ENCODE measurements at places on chromosomes 6 and 20.

GRCh38 chr6:14001329-14002012, 76.7 kb downstream of the RNF182 start:
- DNase-seq, result no peak

GRCh38 chr6:113873043-113873667, 16.0 kb downstream of the MARCKS start:
- DNase-seq, result peak; percentile 25

GRCh38 chr20:25356271-25356933, 34.2 kb downstream of the ABHD12 start:
- DNase-seq, result no peak

DNA sequence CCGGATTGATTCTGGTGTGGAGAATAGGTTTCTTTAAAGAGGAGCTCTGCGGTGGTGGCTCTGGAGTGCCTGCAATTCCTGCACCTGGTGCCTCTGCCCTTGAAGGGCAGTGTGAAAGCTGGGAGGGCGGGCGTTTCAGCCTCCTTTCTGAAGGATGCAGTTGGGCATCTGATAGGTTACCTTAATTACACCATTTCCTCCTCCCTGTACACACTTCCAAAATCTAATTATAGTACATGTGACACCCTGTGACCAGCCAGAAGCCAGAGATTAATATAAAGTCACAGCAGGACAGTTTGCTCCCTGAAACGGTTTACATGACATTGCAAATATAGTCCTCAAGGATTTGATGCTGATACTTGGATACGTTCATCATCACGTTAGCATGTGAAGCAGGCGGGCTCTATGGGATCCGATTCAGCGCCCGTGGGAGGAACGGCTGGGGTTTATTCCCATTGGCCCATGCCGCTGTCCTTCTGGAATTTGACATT, 548.2 kb downstream of the QKI start:
- no peak for DNase-seq

DNA sequence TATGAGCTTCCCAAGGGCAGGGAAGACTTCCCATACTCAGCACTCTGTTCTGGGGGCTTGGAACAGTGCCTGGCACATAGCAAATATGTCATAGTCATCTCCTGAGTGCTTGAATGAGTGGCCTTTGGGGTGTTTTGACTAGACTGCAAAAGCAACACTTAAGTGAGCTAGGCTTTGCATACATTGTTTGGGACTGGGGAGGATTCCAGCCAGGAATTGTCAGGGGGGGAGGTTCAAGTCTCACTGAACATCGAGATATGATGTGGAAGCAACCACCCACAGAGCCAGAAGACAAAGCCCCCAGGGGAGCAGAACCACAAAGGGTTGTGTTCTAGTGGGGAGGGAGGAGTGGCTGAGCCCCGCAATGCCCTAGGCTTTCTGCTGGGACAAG, 98.4 kb downstream of the SYCP2 start:
- DNase-seq, result no peak

GRCh38 chr6:159807150-159807858, 7.2 kb downstream of the PNLDC1 start:
- no peak for DNase-seq

DNA sequence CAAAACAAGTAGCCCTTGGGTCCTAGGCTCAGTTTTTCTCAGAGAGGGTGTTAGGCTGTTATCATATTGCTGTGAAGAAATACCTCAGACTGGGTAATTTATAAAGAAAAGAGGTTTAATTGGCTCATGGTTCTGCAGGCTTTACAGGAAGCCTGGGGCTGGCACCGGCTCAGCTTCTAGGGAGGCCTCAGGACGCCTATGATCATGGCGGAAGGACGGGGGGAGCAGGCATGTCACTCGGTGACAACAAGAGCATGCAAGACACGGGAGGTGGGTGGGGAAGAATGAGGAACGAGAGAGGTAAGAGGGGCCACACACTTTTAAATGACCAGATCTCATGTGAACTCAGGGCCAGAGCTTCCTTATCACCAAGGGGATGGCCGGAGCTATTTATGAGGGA, 26.9 kb downstream of the CDH26 start:
- DNase-seq, result no peak

DNA sequence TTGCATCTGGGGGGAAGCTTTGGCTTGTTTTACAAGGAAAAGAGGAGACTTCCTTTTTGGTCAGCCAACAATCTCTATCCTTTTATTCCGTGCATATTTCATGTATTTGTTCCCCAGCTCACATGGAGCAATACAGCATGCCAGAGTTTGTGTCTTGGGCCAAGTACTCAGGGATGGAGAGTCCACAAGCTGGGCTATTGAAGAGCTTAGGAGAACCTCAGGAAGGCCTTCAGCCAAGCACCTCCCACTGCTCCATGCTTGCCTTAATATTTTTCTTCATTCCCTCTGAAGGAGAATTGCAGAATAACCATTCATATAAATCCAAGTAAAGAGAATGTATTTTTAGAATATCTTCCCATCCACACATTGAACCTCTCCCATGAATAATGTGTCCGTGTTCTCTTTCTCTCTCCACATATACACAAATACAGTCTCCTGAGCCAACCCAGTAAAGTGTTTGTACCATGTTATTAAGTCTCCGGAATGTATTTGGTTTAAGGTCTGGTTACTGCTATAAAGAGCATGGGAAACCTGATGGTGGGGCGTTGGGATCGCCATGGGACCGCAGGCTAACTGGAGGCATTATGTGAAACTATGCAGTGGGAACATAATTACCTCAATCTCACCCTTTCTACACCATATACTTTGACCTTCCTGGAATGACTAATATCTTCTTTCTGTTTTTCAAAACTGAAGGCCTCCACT, 3.0 kb downstream of the LAMA4 start:
- no peak for DNase-seq

DNA sequence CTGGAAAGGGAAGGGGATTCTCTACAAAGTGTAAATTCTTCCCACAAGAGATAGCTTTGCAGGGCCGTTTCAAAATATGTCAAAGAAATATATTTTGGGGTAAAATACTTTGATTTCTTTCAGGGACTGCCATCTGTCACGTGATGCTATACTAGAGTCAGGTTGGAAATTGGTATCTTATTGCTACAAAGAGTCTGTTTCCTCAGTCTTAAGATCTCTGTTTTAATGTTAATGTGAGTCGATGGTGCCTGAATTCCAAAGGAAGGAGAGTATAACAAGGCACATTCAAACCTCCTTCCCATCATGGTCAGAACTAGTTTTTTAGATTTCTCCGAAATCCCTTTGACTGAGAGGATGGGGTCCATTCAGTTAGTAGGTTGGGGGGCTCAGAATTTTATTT, 36.3 kb upstream of the PDE7B start:
- no peak for DNase-seq

GRCh38 chr6:35605600-35605999, 83.1 kb downstream of the FKBP5 start:
- DNase-seq, result no peak

- no peak for DNase-seq
Measured at GRCh38 chr6:44251576-44252524, 4.9 kb downstream of the HSP90AB1 start.

DNA sequence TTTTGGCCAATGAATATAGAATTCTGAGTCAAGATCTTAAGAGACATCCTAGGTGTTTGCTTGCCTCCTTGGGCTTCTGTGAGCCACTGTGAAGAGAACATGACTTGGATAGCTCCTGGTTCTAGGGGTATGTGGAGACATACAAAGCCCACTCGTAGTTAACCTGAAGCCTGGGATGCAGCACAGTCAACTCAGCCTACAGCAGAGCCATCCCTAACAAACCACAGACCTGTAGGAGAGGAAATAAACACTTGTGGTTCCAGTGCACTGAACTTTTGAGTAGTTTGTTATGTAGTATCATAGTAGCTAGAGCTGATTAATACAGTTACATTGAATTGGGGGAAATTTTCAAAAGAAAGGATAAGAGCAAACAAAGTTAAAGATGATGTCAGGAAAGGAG, 474.4 kb upstream of the HSF2 start:
- no peak for DNase-seq

DNA sequence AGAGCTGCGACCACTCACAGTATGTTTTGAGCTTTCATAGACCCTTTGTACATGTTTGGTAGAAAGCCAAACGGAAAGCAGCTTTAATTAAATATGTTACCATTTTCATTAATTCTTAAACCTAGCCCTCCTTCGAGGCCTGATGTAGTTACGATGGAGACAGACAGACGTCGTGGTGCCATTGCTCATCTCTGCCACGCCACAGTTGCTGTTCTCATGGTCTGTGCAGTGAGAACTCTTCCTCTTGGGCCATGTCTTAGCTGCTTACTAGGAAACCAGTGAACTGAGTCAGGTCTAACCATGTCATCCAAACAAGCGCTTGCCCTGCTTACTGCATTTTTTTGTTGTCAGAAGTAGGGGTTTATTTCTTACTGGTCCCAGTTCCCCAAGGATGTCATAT, 62.8 kb downstream of the SNX9 start:
- no peak for DNase-seq

- no peak for DNase-seq
Measured at GRCh38 chr6:85115376-85115775, 334.5 kb upstream of the NT5E start.

DNA sequence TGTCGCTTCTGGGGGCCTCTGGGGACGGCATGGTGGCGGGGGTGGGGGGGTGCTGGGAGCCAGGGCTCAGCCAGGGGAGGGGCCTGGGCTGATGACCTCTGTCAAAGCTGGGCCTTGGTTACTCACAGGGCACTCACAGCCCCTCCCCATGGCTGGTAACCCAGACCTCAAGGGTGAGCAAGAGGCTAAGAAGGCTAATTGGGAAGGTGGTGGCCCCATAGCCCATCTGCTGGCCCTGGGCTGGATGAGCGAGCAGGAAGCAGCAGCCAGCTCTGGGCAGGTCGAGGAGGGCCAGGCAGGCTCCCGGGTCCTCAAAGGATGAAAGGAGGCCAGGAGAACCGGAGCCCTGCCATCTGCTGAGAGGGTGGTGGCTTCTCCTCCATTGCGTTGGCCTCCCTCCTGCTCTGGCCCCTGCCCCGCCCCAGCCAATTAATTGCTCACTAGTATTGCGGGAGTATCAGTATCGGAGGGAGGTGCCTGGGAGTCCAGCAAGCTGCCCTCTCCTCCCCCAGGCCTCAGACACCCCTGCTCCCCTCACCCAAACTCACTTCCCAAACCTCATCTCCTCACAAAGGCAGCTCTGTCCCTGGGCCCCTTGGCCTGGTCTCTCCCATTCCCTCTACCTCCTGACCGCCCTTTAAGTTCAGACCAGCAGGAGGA, 1.0 kb upstream of the CDSN start:
- DNase-seq, result no peak

GRCh38 chr6:26025894-26026832, 61.1 kb upstream of the HFE start:
- DNase-seq, result peak; percentile 79

DNA sequence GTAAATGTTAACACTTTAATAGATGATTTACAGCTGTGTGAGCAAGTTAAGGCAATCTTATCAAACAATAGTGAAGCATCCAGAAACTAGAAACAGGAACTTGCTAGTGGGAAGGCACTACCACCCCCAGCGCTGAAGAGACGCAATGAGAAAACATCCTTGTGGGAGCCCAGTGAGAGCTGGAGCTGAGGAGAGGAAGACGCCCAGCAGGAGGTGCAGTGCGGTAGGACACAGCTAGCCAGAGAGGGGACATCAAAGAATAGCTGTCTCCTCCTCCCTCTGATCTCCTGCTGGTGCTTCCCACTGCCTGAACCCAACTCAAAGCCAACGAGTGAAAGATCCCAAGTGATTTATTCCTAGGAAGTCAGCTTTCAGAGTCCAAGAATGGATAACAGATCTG, 140.3 kb downstream of the COL12A1 start:
- no peak for DNase-seq
